NCI-H2081 treated with DMSO at 0.1 percent for 48 hours (cell line): ENCODE measurements at places on chromosomes 4 and X.

DNA sequence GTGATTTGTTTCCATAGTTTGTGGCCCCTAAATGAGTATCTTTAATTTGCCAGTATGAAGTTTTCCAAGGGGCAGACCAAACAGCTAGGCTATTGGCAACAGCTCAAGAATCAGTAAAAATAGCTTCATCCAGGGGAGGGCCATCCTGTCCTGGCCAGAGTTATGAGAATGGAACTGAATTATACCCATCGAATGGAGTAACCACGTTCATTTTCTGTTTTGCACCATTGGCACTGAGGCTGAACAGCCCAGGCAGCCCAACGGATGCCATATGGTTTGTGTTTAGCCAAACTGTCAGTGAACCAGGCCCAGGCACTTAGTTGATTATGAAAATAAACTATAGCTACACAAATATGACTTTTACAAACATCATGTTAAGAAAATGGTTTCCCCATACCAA, 17.7 kb upstream of the ASB5 start:
- no peak for DNase-seq

GRCh38 chr4:70802928-70803580, 36.6 kb downstream of the GRSF1 start:
- DNase-seq, result peak; percentile 17

- DNase-seq, result no peak
These were observed 325.2 kb downstream of the LDB2 start for GRCh38 chr4:16573206-16573605.

GRCh38 chr4:177384856-177385397, 57.3 kb downstream of the AGA start:
- DNase-seq, result no peak

DNA sequence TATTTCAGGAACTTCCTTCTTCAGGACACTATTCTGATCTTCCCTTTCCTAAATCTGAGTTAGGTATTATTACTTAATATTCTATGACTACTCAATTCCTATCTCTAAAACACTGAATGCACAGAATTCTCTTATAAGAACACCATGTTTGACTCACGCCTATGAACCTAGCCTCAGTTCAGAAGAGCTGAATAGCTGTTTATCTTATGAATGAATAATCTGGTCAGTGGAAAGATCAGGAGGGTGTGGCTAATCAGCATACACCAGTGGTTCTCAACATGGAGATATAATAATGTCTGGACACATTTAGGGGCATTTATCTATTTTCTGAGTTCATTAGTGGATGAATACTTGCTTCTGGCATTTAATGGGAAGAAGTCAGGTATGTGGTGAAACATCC, 24.2 kb downstream of the EPHA5 start:
- no peak for DNase-seq

DNA sequence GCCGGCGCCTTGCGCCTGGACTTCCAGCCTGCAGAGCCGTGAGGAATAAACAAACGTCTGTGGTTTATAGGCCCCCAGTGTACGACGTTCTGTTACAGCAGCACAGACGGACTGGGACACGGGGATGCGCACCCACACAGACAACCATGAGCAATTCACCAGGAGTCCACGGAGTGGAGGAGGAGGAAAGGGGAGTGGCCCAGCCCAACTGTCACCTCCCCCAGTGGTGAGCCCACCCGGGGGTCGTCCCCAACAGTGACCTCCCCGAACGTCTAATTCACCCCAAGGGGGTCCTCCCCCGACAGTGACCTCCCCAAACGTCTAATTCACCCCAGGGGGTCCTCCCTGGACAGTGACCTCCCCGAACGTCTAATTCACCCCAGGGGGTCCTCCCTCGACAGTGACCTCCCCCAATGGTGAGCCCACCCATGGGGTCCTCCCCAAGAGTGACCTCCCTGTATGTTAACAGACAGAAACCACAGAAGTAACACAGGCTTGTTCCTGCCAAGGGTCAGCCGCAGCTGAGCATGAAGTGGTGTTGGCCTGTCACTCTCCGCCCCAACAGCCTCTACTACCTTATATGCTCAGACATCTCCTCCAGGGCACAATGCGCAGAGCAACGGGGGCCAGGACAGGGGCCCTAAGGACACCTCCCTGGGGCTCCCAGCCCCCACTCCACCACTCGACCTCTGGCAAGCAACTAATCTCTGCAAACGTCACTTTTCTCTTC, 6.2 kb downstream of the GAK start:
- DNase-seq, result no peak

- DNase-seq, result no peak
These were observed 705 bp upstream of the CXorf65 start for GRCh38 chrX:71107245-71107644.

DNA sequence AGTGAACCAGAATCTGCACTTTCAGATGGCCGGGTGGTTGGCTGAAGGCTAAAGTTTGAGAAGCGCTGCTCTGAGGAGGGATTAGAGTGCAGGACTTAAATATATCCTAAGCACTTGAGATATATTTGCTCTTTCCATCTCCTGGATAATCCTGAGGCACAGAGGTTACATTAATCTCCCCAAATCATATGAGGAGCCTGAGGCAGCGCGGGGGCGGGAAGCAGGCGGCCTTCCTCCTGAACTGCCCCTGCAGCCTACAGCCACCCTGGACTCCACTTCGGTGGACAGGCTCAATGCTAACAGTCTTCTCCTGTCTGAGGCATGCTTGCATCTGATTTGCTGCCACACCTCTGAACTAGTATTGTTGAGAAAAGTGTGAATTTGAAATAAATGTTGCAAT, 72.5 kb downstream of the AFAP1 start:
- DNase-seq, result no peak

DNA sequence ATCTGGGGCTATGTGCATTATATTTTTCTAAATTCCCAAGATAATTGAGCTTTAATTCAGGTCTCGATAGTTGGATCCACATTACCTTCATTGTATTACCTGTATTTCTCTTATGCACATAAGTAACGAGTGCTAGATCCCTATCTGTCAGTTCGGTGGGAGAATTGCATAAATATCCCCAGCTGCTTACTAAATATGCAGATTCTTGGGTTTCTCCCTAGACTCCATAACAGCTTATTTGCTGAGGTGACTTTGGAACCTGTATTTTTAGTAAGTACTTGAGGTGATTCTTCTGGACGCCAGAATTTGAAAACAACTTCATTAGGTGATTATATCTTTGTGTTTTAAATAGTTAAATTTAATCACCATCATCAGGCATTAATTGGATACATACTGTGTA, 15.0 kb downstream of the UGT8 start:
- DNase-seq, result no peak

DNA sequence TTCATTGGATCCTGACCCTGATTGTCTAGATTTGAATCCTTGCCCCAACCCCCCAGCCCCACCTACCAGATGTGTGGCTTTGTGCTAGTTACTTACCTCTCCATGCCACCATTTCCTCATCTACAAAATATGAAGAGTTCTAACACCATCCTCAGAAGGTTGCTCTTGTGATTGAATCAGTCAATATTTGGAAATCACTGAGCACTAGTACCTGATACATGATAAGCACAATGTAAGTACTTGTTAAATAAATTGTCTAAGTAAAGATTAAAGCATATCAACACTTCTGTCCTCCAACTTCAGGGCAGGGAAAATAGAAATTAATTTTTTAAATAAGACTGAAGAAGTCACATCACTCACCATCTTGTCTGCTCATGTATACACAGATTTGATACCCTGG, 249.6 kb upstream of the KLF3 start:
- no peak for DNase-seq

- DNase-seq, result no peak
These were observed 128.6 kb downstream of the ARHGAP6 start for GRCh38 chrX:11537141-11537540.

DNA sequence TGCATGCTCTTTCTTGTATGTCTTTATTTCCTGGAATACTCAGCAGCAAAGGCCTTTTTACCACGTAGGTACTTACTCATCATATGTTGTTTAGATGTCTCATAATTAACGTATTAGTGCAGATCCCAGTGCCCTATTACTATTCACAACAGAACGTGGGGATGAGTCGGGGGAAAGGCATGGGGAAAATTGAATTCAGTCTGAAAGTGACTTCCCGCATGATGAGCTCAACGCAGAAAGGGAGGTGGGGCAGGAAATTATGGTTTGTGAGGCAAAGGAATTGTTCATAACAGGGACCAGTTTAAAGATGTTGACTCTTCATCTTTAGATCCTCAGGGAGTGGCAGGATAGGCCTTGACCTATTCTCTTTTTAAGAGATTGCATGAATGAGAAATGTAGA, 2.0 kb upstream of the TMPRSS11D start:
- DNase-seq, result no peak

DNA sequence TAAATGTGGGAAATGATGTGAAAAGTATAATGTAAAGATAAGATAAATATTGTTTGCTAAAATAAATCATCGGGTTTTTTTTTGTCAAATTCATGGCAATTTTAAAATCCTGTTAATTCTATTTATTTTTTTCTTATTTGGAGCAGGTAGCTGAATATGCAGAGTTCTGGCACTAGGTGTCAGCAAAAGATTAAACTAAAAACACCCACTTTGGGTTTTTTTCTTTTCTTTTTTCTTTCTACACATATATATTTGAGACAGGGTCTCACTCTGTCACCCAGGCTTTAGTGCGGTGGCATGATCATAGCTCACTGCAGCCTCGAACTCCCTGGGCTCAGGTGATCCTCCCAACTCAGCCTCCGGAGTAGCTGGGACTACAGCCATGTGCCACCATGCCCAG, 6.9 kb upstream of the RAP2C start:
- no peak for DNase-seq

DNA sequence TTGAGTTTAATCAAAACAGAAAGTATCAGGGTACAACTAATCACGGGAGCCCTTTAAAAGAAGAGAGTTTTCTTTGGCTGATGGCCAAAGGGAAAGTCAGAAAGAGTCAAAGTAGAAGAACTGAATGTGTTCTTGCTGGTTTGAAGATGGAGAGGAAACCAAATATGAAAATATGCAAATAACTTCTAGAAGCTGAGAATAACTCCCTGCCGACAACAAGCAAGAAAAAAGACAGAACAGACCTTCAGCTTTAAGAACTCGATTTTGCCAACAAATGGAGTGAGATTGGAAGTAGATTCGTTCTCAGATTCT, 903.8 kb downstream of the STIM2 start:
- no peak for DNase-seq

DNA sequence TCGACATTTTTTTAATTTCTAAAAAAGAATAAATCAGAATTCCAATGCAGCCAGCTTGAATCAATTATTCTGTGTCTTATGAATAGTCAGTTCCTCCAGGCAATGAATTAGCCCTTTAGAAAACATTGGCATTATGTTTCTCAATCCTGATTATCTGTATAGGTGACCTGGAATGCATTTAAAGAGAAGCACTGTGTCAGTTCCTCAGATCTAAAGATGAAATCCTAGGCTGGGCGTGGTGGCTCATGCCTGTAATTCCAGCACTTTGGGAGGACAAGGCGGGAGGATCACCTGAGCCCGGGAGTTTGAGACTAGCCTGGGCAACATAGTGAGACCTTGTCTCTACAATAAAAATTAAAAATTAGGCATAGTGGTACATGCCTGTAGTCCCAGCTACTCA, 43.5 kb downstream of the MND1 start:
- DNase-seq, result no peak
